GM06990 (cell line): ENCODE measurements at places on chromosomes 16 and 17.

DNA sequence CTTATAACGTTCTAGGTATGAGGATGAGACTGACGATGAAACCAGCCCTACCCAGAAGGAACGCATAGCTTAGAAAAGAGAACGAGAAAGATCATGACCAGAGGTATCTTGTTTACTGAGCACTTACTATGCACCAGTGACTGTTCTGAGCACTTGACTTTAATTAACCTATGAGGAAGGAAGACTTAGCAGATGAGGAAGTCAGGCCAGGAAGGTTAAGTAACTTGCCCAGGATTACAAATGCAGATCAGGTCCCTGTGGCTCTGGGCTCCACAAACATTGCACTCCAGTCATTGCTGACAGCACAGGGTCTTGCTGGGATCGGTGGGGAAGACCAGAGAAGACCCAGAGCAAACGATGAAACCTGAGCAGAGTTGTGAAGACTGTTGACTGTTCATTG lies 7.1 kb downstream of the KRT13 start:
- DNase-seq, result no peak

GRCh38 chr17:82248815-82249674 lies 20.2 kb downstream of the SLC16A3 start:
- DNase-seq, result no peak

DNA sequence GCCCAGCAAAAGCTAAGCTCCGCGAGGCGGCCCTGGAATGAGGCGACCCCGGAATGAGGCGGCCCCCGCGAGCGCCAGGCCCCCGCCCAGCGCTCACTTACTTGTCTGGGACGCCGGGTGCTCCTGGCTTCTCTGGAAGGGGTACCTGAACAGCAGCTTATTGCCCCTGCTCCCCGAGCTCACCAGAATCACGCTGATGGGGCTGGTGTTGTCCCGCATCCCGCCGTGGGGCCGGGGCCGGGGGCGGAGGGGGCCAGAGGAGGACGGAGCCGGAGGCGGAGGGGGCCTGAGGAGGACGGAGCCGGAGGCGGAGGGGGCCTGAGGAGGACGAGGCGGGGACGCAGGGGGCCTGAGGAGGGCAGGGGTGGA lies 440 bp downstream of the NPRL3 start:
- peak; percentile 55 for DNase-seq

DNA sequence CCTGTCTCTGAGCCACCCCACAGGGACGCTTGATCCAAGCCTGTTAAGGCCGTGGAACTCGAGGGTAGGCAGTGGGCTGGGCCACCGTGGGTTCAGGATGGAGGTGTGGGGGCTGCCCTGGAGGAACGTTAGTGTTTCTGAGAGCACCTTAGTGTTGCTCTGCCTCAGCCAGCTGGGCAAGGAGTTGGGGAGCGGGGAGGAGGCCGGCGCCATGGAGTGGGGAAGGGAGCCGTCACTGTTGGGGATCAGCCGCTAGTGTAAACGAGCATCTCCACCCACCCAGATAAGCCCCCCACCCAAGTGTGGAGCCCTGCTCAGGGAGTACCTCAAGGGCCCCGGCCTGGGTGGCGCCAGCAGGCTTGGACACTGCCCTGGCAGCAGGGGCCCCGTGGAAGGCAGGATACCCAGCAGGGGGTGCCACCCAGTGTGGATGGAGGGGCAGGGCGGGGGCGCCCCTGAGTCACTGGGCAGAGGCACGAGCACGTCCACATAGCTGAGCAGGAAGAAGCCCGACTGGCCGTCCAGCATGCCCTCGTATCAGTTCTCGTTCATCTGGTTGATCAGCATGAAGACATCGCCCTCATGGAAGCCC lies 98.6 kb downstream of the KPNA2 start:
- DNase-seq, result no peak

GRCh38 chr17:49022391-49022941 lies 25.3 kb downstream of the IGF2BP1 start:
- DNase-seq, result no peak

DNA sequence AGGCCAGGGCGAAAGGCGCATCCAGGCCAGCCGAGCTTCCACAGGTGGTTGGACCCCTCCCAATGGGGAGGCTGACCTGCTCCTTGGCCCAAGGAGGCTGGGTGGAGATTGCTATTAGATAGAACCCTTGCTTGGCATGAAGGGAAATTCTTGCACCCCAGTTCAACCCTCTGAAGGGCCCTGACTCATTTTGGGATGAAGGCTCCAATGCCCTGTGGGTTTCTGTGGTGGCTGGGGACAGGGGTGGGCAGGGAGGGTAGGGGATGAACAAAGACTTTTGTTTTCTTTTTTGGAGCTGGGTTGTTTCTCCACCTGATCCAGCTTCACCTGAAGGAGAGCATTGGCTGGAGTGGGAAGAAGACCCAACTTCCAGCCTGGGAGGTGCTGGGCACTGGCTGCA lies 16.7 kb upstream of the TBX21 start:
- DNase-seq, result no peak

DNA sequence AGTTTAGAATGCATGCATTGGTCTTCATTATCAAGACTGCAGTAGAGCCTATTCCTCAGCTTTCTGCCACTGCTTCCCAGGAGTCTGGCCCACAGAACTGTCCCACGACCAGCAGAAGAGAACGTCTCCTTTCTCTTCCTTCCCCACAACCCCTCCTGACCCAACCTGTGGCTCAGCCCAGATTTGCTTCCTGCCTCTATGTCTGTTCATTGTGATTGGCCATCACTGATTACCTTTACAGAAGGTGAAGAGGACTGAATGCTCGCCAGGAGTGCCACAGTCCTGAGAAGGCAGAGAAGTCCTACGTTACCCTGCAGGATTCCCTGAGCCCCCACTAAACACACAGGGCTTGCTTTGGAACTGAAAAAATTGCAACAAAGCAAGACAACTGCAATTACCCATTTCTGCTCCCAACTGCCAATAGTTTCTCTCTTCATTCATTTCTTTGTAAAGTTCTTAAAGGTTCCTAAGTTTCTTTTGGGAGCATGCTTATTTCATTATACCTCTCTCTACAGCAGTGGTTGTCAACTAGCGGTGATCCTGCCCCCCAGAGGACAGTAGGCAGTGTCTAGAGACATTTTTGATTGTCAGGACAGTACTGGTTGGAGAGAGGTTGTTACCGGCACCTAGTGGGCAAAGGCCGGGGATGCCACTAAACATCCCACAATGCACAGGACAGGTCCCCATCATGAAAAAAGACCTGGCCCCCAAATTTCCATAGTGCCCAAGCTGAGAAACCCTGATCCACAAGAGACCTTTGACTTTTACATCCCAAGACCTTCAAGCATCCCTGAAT lies 4.5 kb upstream of the NAT9 start:
- no peak for DNase-seq

GRCh38 chr17:78412403-78412802 lies 34.0 kb downstream of the PGS1 start:
- no peak for DNase-seq

DNA sequence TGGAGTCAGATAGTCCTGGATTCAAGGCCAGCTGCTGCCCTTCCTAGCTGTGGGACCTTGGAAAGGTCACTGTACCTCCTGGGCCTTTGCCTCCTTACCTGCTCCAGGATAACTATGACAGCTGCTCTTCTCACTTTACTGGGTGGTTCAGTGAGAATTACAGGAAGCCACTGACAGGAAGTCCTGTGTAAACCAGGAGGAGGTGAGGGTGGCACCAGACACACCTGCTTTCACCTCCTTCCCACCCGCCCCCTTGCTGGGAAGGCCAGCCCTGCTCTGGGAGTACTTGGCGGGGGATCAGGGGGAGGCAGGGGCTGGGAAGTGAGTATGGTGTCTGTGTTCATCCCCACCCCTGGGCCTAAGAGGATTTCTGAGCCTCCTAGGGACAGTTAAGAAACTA lies 42.6 kb downstream of the CPNE2 start:
- DNase-seq, result no peak

DNA sequence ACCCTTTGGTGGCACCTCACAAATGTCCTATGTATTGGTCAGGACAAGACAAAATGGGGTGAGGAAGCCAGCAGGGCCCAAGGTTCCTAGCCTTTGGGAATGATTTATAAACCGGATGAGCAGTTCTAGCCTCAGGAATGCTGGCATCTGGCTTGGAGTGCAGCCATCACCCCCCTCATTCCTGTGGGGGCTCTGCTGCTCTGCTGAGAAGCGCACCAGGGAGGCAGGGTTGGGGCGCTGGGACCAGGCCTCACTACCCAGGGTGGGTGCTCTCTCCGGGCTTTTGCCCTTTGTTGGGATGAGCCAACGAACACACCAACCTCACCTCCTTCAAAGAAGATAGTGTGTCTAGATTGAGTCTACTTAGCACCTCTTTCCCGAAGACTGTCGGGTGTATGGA lies 39.2 kb downstream of the TMEM11 start:
- DNase-seq, result no peak

DNA sequence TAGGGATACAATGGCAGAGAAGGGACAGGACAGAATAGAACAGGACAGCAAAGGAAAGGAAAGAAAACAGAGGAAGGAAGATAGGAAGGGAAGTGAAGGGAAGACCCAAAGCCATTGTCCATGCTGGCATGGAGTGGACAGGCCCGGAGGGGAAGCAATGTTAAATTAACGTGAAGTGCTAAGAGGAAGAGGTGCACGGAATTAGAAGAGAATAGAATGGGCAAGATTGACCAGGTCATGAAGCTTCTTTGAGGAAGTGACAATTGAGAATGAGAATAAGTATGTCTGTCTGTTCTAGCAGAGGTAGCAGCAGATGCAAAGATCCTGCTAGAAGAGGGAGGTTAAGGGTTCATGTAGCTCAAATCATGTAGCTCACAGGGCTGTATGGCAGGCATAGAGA lies 117.2 kb downstream of the MAF start:
- no peak for DNase-seq

DNA sequence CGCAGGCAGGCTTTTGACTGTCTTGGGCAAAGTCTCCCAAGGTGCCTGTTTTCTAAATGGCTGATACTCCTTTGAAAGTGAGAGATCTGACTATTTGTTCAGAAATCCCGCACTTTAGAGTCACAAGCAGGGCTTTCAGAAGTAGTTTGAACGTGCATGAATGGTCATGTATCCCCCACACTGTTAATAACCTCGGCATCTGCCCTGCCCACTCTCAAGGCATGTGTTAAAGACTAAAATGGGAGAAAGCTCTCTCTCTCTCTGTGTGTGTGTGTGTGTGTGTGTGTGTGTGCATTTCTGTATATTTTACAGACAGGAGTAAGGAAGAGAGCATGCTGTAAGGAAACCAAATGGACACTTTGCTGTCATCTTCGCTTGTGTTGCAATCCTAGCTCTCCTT lies 163.7 kb downstream of the MAF start:
- DNase-seq, result no peak

DNA sequence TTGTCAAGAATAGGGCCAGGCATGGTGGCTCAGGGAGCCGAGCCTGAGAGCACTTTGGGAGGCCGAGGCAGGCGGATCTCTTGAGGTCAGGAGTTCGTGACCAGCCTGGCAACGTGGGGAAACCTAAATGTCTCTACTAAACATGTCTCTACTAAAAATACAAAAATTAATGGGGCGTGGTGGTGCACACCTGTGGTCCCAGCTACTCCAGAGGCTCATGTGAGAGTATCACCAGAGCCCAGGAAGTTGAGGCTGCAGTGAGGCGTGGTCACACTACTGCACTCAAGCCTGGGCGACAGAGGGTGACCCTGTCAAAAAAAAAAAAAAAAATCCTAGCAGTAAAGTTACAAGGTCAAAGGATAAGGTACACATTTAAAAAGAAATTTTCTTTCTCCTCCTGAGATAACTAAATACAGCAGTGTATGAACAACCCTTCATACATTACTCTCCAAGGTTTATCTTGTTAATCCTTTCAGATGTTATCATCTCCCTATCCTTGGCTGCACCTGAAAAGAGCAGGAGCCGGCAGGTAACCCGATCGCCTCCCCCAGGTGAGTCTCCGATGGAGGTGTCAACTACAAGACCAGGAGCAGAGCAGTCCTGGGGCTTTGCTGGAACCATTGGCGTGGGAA lies 122.3 kb downstream of the GOSR1 start:
- DNase-seq, result peak; percentile 16

GRCh38 chr17:74458835-74459234 lies 7.6 kb upstream of the CD300A start:
- DNase-seq, result no peak

- peak; percentile 38 for DNase-seq
Observed at GRCh38 chr17:10357768-10358167, 15.0 kb downstream of the MYH13 start.

DNA sequence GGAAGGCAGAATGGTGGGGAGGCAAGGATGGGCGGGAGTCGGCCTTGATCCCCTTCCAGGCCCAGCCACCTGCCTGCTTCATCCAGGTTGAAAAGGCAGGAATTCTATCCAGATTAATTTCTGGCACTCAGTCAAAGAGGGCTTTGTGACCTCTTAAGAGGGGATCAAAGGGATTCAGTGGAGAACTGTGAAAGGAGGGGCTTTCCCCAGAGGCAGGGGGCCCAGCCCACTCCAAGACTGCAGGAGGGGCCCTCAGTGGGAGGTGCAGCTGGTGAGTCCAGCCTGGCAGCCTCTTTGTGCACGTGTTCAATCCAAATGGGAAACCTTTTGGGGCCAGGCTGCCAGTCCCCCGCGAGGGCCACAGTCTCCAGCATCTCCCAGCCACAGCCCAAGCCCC lies 148.5 kb upstream of the PLCG2 start:
- no peak for DNase-seq

DNA sequence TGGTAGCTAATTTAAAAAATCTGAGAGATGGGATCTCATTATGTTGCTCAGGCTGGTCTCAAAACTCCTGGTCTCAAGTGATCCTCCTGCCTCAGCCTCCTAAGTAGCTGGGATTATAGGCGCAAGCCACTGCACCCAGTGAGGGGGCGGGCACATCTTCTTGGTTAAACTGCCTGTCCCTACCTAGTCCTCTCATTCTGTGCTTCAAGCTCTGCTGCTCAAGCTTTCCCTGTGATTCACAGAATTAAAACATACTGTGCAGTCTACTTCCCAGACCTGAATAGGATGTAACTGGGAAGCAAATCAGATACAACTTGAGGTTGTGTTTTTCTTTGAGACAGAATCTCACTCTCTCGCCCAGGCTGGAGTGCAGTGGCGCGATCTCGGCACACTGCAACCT lies 2.3 kb downstream of the MRPL38 start:
- no peak for DNase-seq

DNA sequence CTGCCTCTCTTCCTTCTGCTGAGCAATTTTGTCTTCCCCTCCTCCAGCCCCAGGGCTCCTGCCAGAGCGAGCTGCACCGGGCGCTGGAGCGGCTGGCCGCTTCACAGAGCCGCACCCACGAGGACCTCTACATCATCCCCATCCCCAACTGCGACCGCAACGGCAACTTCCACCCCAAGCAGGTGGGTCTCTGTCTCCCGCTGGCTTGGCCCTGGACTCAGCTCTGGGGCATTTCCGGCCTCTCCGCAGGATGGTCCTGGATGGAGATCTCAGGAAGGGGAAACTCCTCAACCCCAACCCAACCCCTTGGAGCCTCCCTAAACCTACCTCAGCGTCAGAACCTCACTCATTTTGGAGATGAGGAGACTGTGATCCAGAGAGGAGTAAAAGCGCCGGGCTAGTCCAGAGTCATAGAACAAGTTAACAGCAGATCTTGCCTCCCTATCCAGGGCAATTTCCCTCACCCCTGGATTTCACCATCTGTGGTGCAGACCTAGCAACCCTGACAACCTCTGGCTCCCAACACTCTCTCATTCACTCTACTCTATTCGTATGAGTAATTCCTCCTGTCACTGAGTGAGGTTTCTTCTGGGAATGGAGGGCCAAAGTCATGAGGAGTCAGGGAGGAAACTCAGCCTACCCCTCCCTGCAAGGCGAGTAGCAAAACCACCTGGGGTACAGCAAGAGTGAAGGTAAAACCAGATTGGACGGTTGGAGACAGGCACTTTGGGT lies 10.8 kb downstream of the IGFBP4 start:
- DNase-seq, result no peak

GRCh38 chr16:63653044-63653839 lies 1468.6 kb downstream of the CDH11 start:
- DNase-seq, result no peak
